ENCODE measurements at places on chromosomes 16 and 17.

- no peak for DNase-seq
Observed at GRCh38 chr16:27950206-27950887, 113.2 kb downstream of the GSG1L start.

DNA sequence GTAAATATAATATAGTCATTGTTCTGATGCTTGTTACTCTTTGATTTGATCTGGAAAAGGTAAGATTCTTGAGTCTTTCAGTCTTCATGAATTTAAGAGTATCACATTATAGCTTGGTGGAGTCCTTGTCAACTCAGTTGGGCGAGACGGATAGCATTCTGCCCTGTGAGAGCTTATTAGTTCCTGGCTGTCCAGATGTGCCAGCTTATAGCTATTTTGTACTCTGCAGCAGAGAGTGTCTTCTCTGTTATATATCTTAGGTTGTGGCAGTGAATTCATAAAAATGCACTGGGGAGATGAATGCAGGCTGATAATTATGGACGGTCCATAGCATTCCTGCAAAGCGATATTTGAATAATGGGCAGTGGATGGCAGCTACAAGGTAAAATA, 51.0 kb upstream of the CRISPLD2 start:
- no peak for DNase-seq

DNA sequence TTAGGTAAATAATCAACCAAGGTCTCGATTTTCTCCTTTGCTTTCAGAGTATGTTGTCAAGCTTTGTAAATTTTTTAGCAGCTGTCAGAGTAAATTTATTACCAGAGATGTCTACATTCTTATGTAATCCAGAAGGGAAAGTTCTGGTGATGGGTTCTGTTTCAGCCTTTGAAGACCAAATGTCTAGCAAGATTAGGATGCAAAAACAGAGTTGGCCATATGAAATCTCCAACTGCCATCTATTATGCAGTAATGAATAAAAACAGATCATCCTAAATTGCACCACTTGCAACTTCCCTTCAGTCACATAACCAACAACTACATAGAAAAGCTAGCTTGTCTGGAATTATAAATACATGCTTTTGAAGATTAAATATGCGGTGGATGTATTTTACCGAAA, 826.8 kb upstream of the KIF2B start:
- no peak for DNase-seq

GRCh38 chr16:30747799-30748633, at the start of gene PHKG2:
TSS of gene PHKG2 (plus strand) at chr16:30748425. CDS start at chr16:30748821, 396 bp downstream.
- peak; percentile 82 for DNase-seq

DNA sequence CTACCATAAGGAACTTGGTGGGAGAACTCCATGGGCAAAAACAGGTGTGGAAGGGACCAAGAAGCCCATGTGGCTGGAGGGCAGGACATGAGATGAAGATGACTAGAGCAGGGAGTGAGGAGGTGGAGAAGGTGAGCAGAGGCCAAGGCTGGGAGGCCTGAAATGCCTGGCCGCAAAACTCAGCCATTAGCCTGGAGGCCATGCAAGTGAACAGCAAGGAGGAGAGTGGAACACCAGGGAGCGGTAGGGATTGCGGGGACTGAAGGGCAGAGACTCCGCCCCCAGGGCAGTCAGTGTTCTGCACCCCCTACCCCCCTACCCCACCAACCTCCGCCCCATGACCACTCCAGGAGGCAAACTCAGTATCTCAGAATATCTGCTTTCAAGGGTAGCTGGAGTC, 17.0 kb downstream of the BCL7C start:
- no peak for DNase-seq

DNA sequence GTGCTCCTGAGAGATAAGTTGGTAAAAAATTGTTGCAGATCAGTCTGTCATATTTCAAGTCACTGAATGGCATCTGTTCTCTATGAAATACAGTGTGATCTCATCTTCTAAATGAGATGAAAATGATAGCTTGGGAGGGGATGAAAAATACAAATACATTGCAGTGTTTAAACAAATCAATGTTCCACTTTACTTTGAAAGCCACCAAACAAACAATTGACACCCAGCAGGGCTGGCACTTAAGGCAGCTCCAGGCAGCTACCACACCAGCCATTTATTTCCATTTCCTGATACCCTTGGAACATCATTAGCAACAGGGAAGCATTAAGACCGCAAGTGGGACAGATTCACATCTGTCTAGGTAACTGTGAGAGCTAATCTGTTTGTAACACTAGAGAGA, 827.6 kb upstream of the KIF2B start:
- no peak for DNase-seq

GRCh38 chr16:69431948-69432468, 7.6 kb downstream of the CYB5B start:
- no peak for DNase-seq
